ENCODE measurements at places on chromosomes 13 and 19.

GRCh38 chr13:30196025-30196424, 111.3 kb downstream of the KATNAL1 start:
- DNase-seq, result peak; percentile 12

GRCh38 chr19:6412447-6413091, 12.0 kb downstream of the KHSRP start:
- peak; percentile 18 for DNase-seq

- no peak for DNase-seq
These were observed 17.3 kb downstream of the MPND start for GRCh38 chr19:4360641-4361151.

DNA sequence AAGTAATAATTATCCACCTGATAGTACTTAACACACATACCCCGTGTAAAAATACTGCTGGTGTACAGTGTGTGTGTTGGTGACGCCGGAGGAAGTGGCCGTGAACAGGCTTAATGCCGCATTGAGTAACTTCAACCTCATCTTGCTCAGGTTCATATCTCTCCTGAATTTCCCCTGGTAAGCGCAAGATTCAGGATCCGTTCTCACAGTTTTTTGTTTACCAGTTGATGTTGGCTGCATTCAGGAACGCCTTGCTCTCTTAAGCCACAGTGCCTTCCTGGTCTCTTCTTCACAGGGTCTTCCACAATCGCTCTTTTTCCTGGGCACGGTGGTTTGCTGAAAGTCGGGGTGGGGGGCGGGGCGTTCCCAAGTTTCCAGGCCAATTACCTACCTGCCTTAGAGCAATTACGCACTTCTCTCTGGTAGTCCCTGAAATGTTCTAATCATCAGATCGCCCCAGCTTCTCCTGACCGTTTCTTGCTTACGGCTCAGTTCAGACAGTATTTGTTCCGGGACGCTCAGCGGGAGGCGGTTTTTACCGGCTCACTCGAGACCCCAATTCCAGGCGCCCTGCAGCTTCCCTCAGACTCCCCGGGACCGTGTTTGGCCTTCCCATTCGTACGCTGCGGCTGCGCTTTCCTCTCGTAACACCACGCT, 706 bp upstream of the DNAJC3 start:
- peak; percentile 46 for DNase-seq

DNA sequence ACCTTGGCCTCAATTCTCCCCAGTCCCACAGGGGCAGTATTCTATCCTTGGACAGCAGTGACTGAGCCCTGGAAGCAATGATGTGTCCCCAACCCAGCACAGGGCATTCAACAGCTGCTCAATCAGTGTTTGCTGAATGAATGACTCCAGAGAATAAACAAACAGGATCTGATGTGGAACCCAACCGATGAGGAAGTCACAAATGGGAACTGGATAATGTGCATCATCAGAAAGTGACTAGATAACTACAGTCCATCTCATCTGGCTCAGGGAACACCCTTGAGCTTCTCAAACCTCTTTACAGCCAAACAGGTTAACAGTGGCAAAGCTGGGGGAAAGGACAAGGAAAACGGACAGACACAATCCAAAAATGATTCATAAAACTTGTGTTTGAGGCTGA, 8.2 kb downstream of the SLC25A30 start:
- DNase-seq, result no peak

DNA sequence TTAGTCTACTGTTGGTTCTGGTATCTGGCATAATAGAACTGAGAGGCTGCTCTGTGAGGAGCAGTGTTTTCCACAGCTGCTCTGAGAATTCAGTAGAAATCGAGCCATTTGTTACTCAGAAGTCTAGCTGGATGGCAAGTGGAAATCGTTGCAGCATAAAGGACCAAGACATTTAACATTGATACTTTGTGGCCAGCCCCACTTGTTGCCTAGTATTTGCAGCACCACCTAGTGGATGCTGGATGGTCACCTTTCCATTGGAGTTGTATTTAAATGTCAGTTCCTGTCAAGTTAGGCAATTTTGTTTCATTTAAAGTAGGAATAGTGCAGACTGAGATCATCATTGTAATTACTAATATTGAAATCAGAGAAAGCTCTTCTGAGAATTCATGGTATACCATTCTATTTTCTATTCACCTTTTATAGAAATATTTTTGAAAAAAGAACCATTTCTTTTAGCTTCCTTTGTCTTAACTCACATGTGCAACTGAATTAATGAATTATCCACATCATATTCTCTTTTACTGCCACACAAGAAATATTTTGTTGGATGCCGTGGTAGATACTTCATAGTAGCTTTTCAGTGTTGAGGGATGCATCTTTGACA, 64.6 kb downstream of the PDS5B start:
- peak; percentile 81 for DNase-seq

GRCh38 chr19:15062036-15062435, 12.8 kb downstream of the CASP14 start:
- DNase-seq, result no peak

GRCh38 chr13:26628706-26629105, 71.2 kb downstream of the WASF3 start:
- DNase-seq, result peak; percentile 40

DNA sequence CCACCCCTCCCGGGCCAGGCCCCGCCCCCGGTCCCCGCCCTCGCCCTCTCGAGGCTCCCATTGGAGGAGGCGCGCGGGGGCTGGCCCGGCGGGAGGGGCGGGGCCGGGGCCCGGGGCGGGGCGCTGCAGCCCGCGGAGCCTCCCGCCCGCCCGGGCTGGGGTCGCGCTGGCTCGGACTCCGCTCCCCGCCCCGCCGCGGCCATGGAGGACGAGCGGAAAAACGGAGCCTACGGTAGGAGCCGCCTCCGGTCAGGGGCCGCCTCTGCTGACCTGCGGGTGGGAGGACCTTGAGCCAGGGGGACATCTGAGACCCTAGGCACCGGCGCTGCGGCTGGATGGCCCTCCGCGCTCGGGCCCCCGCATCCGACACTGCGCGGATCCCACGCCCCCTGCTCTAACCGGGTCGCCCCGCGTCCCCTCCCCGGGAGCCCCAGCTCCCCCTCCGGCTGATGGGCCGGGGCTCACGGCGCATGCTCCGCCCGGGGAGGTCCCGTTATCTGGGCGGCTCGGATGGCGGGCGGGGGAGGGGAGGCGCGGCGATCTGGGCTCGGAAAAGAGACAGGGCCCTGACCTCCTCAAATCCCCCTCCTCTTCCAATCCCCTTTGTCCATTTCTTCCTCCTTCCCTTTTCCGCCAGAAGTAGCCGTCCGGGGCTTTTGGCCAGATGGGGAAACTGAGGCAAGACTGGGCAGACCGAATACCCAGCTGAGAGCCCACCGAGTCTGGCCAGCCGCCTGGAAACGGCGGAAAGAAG, 15.4 kb upstream of the AP1M2 start:
- peak; percentile 79 for DNase-seq

Data from cardiac fibroblast (primary cell).